T-cell (primary cell): ENCODE measurements at places on chromosomes 16 and 17. TPM values are rescaled to one million over a fixed set of nuclear protein-coding genes. Genes with fewer than 3 reads are reported as not detected.

GRCh38 chr17:14317383-14317782 lies 16.5 kb downstream of the HS3ST3B1 start:
- no peak for DNase-seq

DNA sequence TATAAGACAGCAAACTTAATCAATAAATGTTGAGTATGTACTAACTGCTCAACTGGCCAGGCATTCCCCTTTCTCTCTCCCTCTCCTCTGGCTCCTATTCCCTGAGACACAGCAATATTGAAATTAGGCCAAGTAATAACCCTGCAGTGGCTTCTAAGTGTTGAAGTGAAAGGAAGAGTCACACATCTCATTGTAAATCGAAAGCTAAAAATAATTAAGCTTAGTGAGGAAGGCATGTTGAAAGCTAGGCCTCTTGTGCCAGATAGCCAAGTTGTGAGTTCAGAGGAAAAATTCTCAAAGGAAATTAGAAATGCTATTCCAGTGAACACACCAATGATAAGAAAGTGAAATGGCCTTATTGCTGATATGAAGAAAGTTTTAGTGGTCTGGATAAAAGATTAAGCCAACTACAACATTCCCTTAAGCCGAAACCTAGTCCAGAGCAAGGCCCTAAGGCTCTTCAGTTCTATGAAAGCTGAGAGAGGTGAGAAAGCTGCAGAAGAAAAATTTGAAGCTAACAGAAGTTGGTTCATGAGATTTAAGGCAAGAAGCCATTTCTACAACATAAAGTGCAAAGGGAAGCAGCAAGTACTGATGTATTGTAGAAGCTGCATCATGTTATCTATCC lies 35.4 kb upstream of the ABCC11 start:
- DNase-seq, result no peak

DNA sequence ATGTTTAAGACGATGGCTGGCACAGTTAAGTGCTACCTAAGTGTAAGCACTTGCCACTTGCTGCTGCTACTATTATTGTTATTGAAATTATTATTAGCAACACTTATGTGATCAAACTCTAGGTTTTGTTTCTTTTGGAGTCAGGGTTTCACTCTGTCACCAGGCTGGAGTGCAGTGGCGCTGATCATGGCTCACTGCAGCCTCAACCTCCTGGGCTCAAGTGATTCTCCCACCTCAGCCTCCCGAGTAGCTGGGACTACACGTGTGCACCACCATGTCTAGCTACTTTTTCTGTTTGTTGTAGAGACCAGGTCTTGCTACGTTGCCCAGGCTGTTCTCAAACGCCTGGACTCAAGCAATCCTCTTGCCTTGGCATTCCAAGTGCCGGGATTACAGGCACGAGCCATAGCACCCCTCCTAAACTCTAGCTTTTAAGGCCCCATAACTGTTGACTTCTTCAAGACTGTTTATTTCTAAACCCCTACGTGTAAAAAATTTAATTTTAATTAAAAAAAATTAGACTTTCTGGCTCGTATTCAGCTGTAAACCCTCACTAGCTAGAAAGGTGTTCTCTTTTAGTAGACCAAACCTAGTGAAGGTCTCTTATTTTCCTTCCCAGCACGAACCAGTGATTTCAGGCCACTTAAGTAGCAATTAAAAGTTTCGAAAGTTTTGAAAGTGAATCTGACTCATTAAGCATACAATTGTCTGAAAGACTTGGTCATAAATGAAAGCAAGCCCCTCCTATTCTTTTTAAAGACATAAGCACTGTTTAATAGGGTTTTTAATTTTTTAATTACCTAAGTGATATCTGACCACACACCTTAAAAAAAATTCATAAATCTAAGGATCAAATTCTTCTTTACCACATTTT lies 11.7 kb upstream of the SCNN1B start:
- no peak for DNase-seq

- no peak for DNase-seq
These were observed 2.0 kb upstream of the FOXF1 start for GRCh38 chr16:86508028-86508946.

DNA sequence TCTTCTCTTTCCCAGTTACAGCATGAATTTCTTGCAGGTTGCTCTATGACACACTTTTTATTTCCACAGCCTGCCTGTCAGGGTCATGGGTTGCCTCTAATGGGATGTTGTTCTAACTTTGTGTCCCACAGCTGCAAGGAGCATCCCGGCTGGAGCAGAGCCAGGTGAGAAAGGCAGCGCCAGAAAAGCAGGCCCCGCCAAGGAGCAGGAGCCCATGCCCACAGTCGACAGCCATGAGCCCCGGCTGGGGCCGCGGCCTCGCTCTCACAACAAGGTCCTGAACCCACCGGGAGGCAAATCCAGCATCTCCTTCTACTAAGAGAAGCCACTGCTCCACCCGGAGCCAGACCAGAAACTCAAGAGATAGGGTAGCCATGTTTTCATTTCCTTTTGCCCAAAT lies 7.3 kb upstream of the MAPK8IP3 start:
- DNase-seq, result no peak

DNA sequence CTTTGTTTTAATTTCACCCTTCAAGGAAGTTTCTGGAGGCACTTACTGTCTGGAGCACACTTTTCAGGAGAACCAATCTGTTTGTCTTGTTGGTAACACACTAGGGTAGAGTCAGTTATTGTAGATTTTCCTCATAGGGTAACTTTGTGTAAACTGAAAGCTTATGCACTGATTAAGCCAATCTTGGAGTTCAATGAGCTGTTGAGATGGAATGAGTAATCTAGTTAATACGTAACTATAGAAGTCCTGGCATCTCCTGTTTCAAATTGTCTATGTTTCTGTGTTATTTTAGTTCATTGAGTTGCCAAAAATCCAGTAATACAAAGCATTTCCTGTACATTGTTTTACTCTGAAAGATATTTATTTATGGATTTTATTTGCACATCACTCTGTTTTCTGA lies 111.6 kb upstream of the HAS3 start:
- no peak for DNase-seq

DNA sequence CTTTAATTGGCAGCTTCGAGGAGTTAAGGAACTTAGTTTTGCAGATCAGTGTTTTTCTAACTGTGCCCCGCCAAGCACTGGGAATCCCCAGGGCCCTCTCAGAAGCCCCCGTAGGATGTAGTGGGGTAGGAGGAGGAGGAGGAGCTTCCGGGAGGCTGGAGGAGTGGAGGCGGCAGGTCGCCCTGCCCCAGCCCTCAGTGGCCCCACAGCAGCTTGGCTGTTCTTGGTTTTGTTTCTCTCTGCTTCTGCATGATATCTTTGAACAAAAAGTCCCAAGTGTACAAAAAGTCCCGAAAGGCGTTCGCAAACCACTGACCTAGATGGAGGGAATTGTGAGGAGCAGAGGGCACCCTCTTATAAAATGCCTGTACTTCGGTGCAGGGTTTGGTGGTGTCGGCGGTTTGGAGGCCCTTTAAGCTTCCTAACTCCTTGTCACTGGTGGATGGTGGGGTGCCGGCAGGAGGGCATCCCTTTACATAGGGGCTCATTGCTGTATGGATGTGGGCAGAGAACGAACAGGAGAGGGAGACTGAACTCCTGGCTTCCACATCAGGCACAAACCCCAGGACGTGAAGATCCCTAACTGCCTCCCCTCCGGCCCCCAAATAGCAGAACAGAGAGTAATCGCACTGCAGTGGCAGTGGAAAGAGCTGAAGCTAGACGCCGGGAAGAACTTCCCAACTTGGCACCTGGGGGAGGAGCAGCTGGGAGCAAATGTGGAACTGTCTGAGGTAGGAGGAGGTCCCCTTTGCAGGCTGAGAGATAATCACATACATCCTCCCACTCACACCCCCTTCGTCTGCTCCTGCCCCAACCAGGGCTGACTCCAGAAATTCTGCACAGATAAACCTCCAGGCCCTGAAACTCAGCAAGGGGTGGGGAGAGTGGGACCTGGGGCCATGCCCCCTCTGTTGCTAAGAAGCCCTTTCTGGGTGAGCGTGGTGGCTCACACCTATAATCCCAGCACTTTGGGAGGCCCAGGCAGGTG lies 20.1 kb downstream of the EPOP start:
- no peak for DNase-seq

GRCh38 chr17:63629627-63630026 lies 7.4 kb downstream of the MAP3K3 start:
- no peak for DNase-seq

GRCh38 chr16:54430491-54431030 lies 144.0 kb upstream of the IRX3 start:
- DNase-seq, result no peak

GRCh38 chr17:80872001-80872500 lies 119.6 kb upstream of the CHMP6 start:
- no peak for DNase-seq

DNA sequence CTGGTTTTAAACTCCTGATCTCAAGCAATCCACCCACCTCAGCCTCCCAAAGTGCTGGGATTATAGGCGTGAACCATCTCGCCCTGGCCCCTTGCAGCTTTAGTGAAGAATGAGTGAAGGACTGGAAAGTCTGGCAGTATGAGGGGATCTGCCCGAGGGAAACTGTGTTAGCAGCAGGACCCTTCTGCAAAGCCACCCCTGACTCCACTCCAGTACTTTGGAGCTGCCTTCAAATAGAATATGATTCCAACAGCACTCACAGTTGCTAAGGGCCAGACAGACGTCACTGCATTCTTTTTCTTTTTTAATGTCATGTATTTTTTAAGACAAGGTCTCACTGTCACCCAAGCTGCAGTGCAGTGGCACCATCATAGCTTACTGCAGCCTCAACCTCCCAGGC lies 52.3 kb downstream of the KPNA2 start:
- no peak for DNase-seq

- no peak for DNase-seq
These were observed 131.3 kb downstream of the CYB561 start for GRCh38 chr17:63314761-63315160.

GRCh38 chr16:50626868-50627267 lies 54.2 kb downstream of the SNX20 start:
- DNase-seq, result no peak

DNA sequence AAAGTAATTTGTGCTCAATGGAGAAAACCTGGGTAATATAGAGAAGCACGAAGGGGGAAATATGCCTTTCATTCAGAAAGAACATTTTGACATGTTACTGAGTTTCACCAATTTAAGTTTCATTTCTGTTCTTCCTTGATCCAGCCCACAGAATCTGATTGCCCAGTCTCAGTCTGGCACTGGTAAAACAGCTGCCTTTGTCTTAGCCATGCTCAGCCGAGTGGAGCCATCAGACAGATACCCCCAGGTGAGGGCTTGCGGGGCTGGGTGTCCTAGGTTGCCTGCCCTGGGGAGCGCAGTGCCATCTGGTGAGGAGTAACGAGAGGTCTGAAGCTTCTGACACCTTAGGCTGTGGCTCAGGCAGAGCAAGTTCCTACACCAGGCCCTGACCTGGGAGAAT lies 17.7 kb downstream of the DDX19A start:
- DNase-seq, result no peak

- no peak for DNase-seq
These were observed 376.3 kb downstream of the CNTNAP4 start for GRCh38 chr16:76653390-76654026.

- no peak for DNase-seq
These were observed 159.8 kb upstream of the NOL11 start for GRCh38 chr17:67557921-67558320.

DNA sequence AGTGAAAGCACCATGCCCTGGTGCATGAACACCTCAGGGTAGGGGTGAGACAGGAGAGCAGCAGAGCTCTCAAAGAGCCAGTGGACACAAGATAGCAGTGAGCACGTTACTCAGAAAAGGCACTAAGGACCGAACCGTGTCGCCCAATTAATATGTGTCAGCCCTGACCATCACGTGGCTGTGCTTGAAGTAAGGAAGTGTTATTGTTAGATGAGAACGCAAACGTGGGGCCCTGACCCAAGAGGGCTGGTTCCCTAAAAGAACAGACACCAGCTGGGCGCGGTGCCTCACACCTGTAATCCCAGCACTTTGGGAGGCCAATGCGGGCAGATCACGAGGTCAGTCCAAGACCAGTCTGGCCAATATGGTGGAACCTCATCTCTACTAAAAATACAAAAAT lies 16.3 kb downstream of the AXIN1 start:
- no peak for DNase-seq

DNA sequence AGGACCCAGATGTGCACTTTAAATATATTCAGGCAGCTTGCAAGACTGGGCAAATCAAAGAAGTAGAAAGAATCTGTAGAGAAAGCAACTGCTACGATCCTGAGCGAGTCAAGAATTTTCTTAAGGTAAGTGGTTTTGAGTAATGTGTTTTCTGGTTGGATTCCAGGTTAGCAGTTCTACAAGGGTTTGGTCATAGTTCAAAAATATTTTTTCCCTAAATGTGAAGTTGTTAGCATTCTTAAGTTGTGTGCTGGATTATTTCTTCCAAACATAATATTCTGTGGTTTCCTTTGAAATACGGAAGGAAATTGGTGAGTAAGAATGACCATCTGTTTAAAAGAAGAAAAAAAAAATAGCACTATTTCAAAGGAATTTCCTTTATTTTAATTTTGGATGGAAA lies 38.4 kb downstream of the PTRH2 start:
- DNase-seq, result no peak

GRCh38 chr16:10576390-10577304 lies 3.8 kb downstream of the EMP2 start:
- no peak for DNase-seq

GRCh38 chr16:56823081-56823733 lies 41.8 kb upstream of the SLC12A3 start:
- no peak for DNase-seq

GRCh38 chr17:4533523-4534504 lies 21.4 kb downstream of the MYBBP1A start:
- no peak for DNase-seq

DNA sequence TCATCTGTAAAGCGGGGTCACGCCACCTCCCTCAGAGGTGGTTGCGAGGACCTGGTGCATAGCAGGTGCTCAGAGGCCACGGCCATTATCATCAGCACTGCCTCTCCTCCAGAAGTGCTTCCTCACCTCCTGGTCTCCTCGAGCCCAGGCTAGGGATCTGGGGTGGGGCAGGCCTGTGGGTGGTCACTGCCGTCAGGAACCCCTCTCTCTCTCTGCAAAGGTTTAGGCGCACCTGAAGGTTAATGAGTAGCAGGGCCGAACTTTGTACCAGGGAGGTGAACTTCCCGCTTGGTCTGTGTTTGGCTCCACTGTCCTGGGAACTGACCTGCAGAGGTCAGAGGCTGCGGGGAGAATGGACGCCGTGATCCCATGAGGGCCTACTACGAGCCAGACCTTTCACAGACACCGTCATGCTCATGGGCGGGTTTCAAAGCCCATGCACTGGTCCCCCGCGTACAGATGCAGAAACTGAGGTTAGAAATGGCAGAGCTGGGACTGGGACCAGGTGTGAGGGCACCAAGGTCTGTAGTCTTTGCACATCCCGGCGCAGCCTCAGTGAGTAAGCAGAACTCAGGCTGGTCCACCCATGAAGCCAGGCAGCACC lies 13.8 kb downstream of the JUP start:
- no peak for DNase-seq

AXIN2 gene
- total RNA-seq, result 40.2 TPM

CMTM3 gene
- 75.1 TPM for total RNA-seq

VAT1L gene
- not detected for total RNA-seq

ITGB4 gene
- 0.68 TPM for total RNA-seq

RPS6KB1 gene
- total RNA-seq, result 57.7 TPM

PALB2 gene
- 13.1 TPM for total RNA-seq

MATCAP1 gene
- total RNA-seq, result 15.2 TPM

ADAM11 gene
- 0.43 TPM for total RNA-seq

PDILT gene
- not detected for total RNA-seq

PERCC1 gene
- 1.6 TPM for total RNA-seq

FGF11 gene
- total RNA-seq, result 3.3 TPM

C17orf107 gene
- 4.1 TPM for total RNA-seq

RNF135 gene
- 6.9 TPM for total RNA-seq

DGKE gene
- total RNA-seq, result 39.2 TPM

ATP1B2 gene
- total RNA-seq, result 0.44 TPM

MGAT5B gene
- total RNA-seq, result 0.76 TPM

SLC5A2 gene
- 4.2 TPM for total RNA-seq

SLC2A4 gene
- not detected for total RNA-seq

CCNF gene
- 5.1 TPM for total RNA-seq
